ENCODE measurements at places on chromosomes 12 and 14.
A peak's percentile ranks its signal among the peaks of the same experiment; 100 is the strongest.

DNA sequence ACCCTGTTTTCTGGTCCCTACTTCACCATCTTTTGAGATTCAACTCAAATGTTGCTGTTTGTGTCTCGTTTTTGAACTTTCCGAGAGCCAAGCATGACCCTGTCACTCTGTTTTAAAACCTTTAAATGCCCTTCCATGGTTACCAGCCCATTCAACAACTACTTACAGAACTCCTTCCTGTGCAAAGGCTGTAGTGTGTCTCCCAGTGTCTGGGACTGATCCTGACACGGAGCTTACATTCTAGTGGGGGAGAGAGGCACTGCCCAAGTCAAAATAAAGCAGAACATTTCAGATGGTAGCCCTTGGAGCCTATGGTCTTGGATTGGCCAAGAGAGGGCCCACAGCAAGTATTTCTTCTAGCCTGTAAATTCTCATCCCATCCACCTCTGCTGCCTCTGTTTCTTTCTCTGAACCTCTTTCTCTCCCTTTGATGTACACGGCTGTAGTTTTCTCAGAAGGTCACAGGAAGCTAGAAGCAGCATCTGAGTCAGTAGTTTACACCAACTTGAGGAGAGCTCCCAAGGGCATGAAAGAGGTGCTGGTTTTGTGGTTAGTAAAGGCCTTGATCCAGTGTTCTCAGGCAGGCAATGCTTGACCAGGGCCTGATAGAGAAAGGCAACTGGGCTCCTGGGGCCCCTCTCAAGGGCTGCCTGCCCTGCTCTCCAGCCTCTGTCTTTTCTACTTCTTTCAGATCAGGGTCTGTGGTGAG is 42.3 kb upstream of the SLC24A4 start:
- no peak for DNase-seq

GRCh38 chr14:93543766-93544165 is 113.0 kb downstream of the UNC79 start:
- DNase-seq, result peak; percentile 29

- peak; percentile 7 for DNase-seq
Observed at GRCh38 chr12:24201258-24201970, 251.9 kb upstream of the SOX5 start.

DNA sequence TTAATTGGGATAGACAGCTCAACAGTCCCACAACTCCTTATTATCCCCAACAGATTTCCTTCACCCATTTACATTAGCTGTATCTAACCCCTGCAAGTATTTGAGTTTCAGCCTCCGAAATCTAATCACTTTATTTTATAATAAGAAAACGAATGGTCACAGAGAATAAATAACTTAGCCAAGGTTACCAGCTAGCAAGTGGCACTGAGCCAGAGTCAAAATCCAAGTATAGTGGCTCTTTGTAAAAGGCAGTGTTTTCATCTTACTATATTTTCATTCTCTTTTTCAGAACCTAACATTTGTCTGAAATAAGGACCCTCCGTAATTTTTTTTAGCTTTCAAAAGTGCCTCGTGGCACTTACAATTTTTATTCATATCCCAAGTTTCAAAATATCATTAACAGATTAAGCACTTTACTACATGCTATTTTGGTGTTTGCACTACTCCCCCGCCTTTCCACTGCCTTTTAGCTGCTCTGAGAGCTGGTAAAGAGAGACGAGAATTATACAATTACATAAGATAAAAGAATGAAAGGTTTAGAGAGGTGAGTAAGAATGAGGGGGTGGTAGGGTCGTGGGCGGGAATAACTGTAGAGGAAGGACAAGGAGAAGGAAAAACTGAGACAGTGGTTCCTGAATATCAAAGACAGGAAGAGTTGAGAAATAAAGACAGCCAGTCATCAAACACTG is 3.7 kb upstream of the USP15 start:
- no peak for DNase-seq

- no peak for DNase-seq
Observed at GRCh38 chr12:54185919-54186318, 2.9 kb downstream of the SMUG1 start.

GRCh38 chr14:78358591-78358990 is 188.4 kb downstream of the NRXN3 start:
- no peak for DNase-seq

DNA sequence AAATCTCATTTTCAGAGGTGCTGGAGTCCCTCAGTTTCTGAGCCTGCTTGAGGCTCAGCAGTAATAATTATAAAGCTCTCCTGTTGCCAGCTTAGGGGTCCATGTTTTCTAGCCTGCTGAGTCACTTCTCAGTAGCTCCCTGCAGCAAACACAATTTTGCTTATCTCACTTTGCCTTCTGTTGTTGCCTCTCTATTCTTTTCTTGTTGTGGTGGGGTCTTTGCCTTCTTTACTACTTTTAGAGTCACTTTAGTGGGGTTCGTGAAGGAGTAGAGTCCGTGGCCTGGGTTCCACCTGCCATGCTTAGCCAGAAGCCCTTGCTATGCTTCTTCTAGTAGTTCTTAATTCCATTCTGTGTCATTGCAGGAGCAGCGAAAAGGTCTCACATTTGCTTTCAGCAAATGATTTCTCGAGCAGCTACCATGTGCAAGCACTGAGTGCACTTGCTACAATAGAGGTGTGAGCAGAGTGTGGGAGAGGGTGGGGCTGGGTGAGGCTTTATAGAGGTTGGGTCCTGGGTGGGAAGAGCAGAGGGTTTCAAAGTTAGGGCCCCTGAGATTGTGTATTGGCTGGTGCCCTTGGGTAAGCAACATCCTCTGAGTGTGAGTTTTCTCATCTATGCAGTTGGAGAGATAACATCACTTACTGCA is 114.3 kb downstream of the ADCK1 start:
- DNase-seq, result no peak

- no peak for DNase-seq
Observed at GRCh38 chr14:23434488-23435222, 805 bp downstream of the MYH7 start.

All from kidney capillary endothelial cell (primary cell).